ENCODE measurements at places on chromosomes 2 and 18.
A peak's percentile ranks its signal among the peaks of the same experiment; 100 is the strongest.

DNA sequence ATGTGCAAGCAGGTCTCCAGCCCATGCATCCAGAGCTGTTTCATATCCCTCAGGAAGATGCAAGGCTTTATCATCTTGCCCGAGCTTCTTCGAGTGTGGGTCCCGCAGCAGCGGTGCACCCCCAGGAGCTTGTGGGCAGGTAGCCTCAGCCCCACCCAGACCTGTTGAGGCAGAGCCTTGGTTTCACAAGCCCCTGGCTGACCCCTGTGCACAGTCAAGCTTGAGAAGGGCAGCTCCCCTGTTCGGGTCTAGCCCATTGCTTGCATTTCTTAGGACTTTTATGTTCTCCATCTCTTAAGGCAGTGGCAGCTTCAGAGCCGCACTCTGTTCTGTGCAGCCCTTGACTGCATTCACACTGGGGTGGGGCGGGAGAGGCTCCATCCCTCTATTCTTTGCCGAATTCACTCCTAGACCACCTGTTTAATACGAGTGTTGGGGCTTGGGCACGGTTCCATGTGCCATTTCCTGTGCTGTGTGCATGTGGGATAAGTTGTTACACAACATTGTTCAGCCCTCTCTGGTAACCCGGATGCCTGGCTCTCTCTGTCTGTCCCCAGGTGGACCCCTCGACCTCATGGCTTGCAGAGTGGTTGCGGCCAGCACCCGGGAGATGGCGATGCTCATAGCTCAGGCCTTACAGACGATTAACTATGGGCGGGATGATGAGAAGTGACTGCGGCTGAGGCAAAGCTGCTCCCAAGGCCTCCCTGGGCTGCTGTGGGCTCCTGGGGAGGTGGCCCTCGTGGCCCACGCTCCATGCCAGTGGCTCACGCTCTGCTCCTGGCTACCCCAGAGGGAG lies 48.7 kb downstream of the IMPA2 start:
- no peak for DNase-seq

GRCh38 chr2:3130889-3131635 lies 246.6 kb downstream of the EIPR1 start:
- DNase-seq, result no peak

- no peak for DNase-seq
Observed at GRCh38 chr18:22637787-22638186, 220.1 kb upstream of the CTAGE1 start.

GRCh38 chr2:157785200-157785599 lies 90.9 kb downstream of the ACVR1 start:
- DNase-seq, result no peak

DNA sequence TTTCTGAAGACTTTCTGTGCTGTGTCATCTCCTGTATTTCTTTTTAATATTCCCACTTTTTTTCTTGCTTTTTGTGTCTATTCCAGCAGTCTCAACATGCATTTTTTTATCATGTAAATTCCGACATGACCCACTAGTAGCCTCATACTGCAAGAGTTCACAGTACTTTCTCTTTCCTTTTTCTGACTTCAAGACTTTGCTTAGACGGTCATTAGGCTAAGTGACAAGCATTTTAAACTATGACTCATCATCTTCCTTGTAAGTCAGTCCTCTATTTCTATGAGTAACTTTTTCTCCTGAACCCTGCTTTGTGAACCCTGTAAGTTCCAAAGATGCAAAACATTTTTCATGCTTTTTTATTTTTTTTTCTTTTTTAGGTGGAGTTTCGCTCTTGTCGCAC lies 381.2 kb downstream of the TXNL1 start:
- DNase-seq, result no peak

GRCh38 chr2:23658466-23658942 lies 268.4 kb downstream of the ATAD2B start:
- DNase-seq, result no peak

DNA sequence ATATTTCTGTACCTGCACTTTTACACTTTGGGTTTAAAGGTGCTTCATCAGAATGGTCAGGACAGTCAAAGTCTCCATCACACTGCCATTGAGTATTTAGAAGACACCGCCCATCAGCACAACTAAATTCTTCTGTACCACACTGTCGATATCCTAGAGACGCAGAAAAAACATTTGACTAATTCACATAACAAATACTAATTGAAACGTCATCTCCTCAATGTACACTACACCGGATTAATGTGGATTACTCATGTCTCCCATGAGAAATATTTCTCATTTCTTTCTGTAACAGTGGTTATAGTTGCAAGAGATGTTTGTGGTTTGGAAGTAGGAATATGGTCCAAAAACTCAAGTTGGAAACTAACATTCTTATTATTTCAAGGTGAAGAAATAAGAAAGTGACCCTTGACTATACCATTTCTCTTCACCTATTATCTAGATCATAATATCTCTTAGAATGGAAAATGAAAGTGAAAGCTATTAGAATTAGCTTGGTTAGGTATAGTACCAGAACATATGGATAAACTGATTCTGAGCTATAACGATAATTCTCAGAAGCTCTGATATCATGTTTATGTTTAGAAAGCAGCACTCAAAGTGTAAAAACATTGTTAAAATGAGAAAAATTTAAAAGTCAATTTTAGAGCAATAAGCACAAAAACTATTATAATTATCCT lies 1627.7 kb downstream of the LRP1B start:
- no peak for DNase-seq

GRCh38 chr18:49090901-49091300 lies 140.1 kb upstream of the SMAD7 start:
- DNase-seq, result no peak

DNA sequence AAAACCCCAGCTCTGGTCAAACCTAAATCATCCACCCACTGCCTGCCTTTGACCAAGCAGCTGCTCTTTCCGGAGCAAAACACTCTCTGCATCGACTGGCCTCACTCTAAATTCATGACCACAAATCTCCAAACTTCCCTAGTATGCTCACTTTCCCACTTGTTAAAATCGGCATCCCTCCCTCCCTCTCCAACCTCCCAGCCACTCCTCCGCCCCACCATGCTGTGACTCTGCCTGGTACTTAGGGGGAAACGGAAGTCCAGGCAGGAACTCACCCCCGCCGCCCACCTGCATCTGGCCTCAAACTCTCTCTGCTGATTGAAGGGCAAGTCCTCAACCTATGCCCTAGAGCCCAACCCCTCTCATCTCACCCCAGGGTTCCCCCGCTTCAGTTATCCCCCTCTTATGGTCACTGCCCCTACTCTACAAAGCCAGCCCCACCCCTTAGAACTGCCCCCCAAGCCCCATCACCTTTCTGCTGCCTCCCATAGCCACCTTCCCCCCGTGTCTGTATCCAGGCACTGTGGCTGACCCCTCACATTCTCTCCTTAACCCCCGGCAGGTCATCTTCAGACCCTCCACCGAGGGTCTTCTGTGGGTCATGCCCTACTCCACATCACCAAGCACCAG lies 3.8 kb upstream of the ADRA2B start:
- no peak for DNase-seq

- DNase-seq, result no peak
Observed at GRCh38 chr2:108803045-108803736, 16.6 kb downstream of the CCDC138 start.

- DNase-seq, result no peak
Observed at GRCh38 chr2:58047373-58047935, 848 bp downstream of the VRK2 start.

DNA sequence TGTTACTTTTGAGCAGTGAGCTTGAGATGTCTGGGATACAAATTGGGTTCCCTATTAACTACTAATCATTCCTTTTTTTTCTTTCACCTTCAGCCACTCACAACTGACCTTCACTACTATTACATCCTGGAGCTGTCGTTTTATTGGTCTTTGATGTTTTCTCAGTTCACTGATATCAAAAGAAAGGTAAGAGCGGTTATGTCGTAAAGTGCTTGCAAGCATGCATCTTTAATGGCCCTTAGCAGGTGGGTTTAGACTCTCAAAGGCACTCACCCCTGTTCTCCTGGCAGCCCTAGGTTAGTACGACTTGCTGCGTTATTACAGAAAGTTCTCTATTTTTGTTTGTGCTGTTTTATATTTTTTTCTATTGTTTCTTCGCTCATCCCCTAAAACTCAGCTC lies 107.6 kb upstream of the NOSTRIN start:
- DNase-seq, result peak; percentile 51

GRCh38 chr2:230423851-230424458 lies 8.0 kb downstream of the SP100 start:
- DNase-seq, result no peak

GRCh38 chr2:6833300-6833604 lies 32.5 kb downstream of the CMPK2 start:
- DNase-seq, result no peak
